Stromal cell of bone marrow (primary cell): ENCODE measurements at places on chromosomes 7 and 10.
A peak's percentile ranks its signal among the peaks of the same experiment; 100 is the strongest.

GRCh38 chr10:113718969-113719822, 32.3 kb upstream of the PLEKHS1 start:
- no peak for DNase-seq

GRCh38 chr7:625376-625971, 101.0 kb upstream of the DNAAF5 start:
- DNase-seq, result no peak

DNA sequence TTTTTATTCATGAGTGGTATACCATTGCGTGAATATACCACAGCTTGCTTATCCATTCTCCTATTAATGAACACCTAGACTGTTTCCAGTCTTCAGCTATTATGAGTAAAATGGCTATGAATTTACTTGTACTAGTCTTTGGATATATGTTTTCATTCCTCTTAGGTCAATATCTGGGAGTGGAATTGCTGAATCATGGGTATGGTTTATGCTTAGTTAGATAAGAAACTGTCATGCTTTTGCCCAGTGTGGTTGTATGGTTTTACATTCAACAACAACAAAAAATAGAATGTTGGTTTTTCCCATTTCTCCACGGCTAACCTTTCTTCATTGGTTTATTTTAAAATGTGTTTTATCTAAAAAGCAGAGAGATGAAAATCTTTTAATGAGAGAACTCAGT, 308.3 kb downstream of the PHF14 start:
- no peak for DNase-seq

DNA sequence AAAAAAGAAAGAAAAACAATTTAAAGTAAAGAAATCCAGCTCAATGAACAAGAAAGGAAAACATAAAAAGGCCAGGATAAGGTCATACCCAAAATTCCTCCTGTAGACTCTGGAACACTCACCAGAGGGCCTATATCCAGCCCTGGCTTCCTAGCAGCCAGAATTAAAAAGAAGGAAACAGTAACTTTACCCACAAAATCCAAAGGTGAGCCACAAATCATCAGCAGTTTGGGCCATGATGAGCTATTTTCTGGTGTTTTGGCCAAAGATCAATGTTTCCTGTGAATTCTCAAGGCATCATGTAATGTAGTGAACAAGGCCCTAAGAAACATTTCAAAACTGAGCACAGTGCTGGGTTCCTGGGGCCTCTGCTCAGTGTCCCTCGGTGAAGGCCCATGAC, 87.8 kb downstream of the LARP4B start:
- DNase-seq, result no peak

GRCh38 chr7:5665094-5666025, 116.1 kb downstream of the RNF216 start:
- peak; percentile 63 for DNase-seq

- DNase-seq, result no peak
Measured at GRCh38 chr7:139776486-139777132, 1.2 kb downstream of the HIPK2 start.

GRCh38 chr7:124071843-124072242, 39.0 kb upstream of the TMEM229A start:
- no peak for DNase-seq

DNA sequence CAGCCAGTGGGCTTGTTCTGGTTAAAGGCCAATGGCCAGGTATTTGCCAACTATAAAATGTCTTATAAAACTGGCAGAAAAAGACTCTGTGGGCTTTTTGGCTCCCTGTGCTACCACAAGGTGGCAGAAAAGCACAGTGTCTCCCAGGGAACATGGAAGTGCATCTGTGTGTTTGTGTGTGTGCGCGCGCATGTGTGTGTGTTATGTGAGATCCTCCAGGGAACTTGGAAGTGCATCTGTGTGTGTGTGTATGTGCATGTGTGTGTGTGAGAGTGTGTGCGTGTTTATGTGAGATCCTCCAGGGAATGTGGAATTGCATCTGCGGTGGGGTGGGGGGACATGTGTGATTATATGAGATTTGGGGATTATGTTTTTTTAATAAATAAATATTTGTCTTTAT, 30.2 kb upstream of the ABI1 start:
- DNase-seq, result peak; percentile 41

DNA sequence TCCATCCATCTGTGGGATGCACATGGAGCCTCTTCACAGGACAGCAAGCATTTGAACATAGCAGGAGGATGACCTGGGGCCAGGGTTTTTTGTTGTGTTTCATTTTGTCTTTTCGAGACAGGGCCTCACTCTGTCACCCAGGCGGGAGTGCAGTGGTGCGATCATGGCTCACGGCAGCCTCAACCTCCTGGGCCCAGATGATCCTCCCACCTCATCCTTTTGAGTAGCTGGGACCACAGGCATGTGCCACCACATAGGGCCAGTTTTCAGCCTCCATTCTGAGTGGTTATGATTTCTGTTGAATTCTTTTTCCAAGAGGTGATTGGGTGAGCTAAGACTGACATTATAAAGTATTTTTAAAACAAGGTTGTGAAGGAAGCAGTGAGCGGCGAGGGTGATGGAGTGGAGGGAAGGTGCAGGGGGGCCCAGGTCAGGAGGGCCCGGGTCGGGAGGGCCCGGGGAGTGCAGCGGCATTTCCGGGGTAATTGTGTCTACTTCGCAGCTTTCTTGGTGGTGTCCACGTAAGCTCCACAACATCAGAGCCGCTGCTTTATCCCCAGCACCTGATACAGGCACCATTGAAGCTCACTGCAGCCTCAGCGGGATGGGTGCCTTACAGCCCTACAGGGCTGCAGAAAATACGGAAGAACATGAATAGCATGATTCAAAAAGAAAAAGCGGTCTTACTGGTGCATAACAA, 12.0 kb upstream of the LARP4B start:
- DNase-seq, result no peak

GRCh38 chr7:4000139-4000538, 682.0 kb upstream of the FOXK1 start:
- no peak for DNase-seq

DNA sequence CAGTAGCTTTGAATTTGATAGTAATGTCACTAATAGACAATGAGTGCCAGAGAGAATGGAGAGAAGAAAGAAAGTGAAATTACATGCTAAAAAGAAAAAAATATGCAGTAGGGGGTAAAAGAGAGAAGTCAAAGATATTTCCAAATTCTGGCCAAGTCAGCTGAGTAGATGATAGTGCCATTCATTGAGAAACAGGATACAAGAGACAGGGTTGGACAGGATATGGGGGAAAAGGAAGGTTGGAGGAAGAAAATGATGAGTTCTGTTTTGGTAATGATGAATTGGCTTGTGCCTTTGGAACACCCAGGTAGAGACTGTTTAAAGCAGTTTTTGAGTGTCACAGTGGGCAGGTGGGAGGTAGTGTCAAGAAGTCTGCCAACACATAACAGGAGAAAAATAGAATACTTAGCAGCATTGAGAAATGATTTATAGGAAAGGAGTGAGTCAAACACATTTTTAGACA, 78.3 kb downstream of the LRRC17 start:
- DNase-seq, result peak; percentile 18

DNA sequence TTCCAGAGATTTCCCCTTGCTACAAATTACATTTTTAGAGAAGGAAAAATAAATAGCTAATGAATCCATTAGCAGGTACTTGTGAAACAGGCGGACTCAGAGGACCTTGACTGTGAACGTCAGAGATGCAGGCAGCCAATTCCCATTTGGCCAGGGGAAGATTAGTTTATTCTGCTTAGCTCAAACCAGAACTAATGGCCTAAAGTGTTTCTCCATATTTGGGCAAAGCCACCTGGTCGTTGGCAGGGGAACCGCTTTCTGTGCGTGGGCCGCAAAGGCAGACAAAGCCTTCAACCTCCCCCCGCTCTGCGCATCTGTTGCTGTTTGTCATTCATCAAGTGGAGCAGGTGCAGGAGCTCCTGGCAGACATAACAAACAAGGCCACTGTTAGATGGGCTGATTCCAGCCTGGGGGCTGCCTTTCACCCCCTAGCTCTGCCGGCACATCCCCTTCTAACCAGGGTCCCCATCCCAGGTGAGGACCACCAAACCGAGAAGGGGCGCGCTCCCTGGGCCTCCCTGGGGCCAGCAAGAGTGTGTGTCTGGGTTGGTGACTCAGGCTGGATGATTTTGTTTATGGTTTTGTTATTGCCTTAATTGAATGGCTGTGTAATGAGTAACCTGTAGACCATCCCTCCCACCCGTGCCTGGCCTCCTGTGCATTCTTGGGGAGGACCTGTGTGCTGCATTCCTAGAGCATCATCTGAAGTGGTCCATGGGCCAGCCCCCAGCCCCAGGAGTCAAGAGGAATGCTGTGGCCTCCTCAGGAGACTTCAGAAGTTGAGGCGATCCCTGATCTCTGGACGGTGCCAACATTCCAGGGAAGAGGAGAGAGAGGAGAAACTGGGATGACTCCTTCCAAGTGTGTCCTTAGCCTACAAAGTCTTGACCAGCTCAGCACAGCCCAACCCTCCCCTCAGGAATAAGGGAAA, 14.5 kb upstream of the CPA1 start:
- DNase-seq, result no peak

- DNase-seq, result no peak
Measured at GRCh38 chr10:75431180-75432111, at the start of gene LRMDA. TSS of gene LRMDA (plus strand) at chr10:75431624.

DNA sequence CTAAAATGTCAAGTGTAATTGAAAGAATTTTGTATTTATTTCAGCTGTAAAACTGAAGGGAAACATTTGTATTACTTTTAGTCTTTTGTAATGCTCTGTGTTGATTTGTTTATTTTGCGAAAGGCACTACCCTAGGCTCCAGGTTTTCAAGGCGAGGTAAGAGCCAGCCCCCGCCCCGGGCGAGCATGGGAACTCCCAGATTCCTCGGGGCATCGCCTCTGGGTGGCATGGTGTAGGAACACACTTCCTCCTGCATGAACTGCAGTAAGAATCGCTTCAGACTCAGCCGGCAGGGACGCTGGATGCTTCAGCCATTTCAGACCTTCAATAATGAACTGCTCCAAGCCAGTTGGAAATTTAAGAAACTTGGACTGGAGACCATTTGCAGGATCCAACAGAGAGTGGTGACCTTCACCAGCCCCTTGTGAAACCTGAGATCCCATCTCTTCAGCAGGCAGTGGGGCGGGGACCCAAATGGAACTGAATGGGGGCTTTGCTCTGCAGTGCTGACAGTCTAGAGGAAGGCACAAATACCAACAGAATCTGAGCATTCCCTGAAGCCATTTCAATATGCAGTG, 544.3 kb upstream of the MGMT start:
- DNase-seq, result no peak

DNA sequence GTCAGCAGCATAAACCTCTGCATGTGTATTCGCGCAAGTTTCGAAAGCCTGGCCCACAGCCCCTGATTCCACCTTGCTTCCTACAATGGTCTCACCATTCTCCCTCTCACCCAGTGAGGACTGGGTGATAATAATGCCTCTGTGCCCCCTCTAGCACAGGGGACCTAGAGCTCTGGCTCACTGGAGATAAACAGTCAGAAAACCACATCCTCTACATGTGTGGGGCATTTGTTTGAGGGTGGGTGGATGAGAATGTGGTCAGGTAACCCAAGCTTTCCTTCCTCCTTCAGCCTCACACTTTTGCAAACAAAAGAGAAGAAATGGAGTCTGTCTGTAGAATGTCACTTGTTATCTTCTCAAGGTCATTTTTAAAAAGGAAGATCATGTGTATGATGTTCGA, 373.5 kb downstream of the KCNMA1 start:
- DNase-seq, result no peak
